HT1080 (cell line): ENCODE measurements at places on chromosomes 12 and 14. TPM values are rescaled to one million over a fixed set of nuclear protein-coding genes. Genes with fewer than 3 reads are reported as not detected.

GRCh38 chr12:22709292-22709691, 84.3 kb downstream of the ETNK1 start:
- DNase-seq, result peak; percentile 29

DNA sequence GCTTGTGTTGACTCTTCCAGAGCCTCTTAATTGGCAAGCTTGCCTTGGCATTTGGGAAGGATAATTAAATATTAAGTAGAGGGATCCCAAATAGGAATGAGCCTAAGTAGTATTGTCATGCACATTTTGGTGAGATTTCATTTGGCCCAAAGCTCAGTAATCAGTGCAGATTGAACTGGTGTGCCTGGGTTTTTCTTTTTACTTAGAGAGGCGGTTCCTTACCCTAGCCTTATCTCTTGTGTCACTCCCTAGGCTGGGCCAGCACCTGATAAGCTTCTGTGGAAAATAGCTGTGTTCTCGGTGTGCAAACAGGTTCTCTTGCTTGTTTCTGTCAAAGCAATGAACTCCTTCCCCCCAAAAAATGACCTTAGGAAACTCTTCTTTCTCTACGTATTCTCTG, 9.3 kb upstream of the B4GALNT3 start:
- no peak for DNase-seq

- DNase-seq, result no peak
These were observed 240.2 kb downstream of the PAX9 start for GRCh38 chr14:36901861-36902260.

DNA sequence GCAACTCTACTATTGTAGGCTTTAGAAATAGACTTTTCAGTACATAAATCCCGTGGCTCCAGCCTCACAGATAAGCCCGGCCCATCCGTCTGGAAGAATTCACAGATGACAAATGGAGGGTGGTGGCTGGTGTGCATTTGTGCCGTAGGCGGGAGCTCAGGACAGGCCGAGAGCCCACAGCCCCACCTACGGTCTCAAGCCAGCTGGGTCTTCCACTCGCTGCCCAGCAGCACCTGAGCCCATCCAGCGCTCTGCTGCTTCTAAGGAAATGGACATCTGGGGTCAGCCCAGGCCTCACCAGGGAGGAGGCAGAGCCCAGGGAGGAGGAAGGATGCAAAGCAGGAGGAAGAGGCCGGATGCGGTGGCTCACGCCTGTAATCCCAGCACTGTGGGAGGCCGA, 72.8 kb downstream of the KIF26A start:
- no peak for DNase-seq

GRCh38 chr14:105486163-105486973, at the start of gene CRIP1:
CRIP1 (plus strand) TSS chr14:105486886; CDS start chr14:105487260, 374 bp downstream.
- no peak for DNase-seq

DNA sequence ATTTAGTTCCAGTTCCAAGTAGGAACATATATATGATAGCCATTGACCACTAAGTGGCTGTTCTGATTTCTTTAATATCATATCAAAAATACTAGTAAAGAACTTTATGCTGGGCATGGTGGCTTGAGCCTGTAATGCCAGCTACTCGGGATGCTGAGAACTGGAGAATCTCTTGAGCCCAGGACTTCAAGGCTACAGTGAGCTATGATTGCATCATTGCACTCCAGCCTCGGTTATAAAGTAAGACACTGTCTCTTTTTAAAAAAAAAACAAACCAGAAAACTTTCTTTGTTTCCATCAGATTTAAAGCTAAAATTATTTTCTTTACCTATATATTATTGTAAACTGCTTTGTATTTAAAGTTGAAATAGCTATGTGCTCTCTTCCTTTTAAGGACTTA, 127.0 kb downstream of the SCAF11 start:
- DNase-seq, result no peak

DNA sequence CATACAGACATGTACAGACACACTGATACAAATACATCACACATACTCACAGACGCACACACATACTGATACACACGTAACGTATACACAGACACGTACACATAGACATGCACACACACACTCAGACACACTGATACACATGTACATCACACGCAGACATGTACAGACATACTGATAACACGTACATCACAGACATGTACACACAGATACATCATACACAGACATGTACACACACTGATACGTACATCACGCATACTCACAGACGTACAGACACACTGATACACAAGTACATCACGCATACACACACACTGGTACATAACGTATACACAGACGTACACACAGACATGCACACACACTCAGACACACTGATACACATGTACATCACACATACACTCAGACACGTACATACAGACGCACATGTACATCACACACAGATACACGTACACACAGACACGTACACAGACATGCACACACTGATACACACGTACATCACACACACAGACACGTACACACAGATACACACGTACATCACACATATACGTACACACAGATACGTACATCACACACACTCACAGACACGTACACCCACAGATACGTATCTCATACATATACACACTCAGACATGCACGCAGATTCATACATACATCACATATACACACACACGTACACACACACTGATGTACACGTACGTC, 5.1 kb downstream of the ZNF605 start:
- no peak for DNase-seq

DNA sequence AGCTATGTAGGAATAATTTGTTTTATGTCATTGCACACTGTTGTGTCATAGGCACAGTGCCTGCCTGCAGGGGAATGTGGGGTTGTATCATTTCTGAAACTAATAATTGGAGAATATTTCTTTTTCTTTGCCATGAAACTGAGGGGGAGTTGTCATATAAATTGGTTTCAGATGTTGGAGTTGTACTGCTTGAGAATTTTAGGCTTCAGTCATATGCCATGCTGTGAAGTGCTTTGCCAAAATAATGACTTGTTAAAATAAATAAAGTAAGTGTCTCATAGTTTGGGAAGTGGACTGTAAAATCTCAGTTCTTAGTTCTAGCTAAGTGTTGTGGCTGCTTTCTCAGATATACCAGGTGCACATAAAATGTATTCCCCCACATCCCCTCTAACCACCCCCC, 116.8 kb downstream of the DAAM1 start:
- no peak for DNase-seq

GRCh38 chr14:42710071-42710470, 1103.4 kb downstream of the LRFN5 start:
- no peak for DNase-seq

GRCh38 chr12:6819106-6820030, 2.3 kb upstream of the GPR162 start:
- peak; percentile 35 for DNase-seq

DNA sequence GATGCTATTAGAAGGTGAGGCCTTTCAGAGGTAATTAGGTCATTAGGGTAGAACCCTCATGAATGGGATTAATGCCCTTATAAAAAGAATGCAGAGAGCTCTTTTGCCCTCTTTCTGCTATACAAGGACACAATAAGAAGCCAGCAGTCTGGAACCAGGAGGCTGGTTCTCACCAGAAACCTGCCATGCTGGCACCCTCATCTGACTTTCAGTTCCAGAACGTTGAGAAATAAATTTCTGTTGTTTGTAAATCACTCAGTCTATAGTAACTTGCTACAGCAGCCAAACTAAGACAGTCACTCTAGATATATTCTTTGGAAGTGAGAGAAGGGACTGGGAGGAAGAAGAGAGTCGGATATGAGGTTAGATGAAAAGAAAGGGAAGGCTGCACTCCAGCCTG, 125.0 kb upstream of the MYF6 start:
- DNase-seq, result no peak

DNA sequence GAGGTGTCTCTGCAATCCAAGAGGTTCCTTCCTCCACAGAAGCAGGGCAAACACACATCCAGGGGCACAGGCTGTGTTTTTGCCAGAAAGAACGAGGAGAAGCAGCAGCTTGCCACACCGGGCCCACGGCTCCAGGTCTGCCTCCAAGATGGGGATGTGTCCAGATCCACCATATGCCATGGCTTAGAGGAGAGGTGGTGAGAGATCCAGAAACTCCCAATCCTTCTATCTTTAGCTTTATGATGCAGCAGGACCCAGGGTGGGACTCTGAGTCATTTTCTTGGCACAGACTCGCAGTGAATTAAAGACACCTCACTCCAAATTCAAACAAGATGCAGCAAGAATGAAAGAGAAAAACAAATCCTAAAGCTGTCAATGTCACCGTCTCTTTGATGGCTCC, 481.4 kb upstream of the TMEM132C start:
- DNase-seq, result peak; percentile 33

- no peak for DNase-seq
These were observed 30.5 kb upstream of the FZD10 start for GRCh38 chr12:130131801-130132200.

GRCh38 chr12:98418357-98419075, 96.9 kb upstream of the TMPO start:
- DNase-seq, result peak; percentile 87

GRCh38 chr12:111436811-111437210, 31.1 kb downstream of the SH2B3 start:
- no peak for DNase-seq

DNA sequence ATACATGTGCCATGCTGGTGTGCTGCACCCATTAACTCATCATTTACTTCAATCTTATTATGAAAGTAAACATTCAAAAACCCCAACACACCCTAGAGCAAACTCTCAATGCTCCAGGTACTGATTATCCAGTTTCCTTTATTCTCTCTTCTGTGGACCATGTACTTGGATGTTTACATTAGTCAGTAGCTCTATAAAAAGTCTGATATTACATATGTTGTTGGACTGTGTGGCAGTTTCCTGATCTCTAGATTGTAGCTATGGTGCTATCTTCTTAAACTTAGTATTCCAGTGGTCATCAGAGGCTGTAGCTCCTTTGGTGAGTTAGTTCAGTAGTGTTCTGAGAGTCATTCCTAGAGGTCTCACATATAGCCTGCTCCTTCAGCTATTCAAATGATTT, 25.1 kb upstream of the ITGA5 start:
- DNase-seq, result no peak

- no peak for DNase-seq
These were observed 212.5 kb upstream of the DDHD1 start for GRCh38 chr14:53365486-53366130.

GRCh38 chr14:70635971-70636595, 5.6 kb upstream of the TTC9 start:
- peak; percentile 73 for DNase-seq

DNA sequence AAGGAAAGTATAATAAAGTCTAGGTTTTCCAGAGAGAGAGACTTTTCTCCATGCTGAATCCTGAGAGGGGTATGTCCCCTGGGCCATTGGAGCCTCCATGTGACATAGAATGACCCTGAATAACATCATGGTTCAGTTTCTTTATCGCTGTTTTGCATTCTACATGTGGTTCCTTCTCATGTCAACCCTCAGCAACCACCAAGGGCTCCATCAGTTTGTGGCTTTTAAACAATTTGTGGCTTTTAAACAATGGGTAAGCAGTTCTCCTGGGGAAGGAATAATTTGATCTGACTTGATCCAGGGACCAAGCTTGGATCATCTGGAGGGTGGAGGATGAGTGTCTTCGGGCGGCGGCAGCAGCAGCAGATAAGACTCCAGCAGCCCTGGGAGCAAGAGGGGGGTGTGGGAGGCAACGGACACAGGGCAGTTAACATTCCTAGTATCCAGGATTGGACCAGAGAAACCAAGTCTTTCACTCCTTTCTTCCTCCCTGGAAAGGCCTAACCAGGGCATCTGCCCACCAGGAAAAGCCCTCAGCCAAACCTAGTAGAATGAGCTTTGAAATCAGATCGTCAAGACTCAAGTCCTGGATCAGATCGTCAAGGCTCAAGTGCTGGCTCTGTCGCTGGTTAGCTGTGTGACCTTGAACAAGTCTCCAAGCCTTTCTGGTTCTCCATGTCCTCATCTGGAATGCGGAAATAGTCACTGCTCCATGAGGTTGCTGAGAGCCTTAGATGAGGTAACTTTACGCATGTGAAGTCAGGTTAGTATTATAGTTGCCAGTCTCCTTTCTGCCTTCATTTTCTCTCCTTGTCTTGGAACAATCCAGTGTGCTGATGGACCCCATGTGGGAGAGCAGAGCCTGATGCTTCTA, 27.8 kb upstream of the FAM222A start:
- DNase-seq, result no peak

- peak; percentile 26 for DNase-seq
These were observed at the start of gene KSR2 for GRCh38 chr12:117968826-117969659. KSR2 (minus strand) TSS chr12:117968990; CDS start chr12:117968255, 735 bp downstream.

DNA sequence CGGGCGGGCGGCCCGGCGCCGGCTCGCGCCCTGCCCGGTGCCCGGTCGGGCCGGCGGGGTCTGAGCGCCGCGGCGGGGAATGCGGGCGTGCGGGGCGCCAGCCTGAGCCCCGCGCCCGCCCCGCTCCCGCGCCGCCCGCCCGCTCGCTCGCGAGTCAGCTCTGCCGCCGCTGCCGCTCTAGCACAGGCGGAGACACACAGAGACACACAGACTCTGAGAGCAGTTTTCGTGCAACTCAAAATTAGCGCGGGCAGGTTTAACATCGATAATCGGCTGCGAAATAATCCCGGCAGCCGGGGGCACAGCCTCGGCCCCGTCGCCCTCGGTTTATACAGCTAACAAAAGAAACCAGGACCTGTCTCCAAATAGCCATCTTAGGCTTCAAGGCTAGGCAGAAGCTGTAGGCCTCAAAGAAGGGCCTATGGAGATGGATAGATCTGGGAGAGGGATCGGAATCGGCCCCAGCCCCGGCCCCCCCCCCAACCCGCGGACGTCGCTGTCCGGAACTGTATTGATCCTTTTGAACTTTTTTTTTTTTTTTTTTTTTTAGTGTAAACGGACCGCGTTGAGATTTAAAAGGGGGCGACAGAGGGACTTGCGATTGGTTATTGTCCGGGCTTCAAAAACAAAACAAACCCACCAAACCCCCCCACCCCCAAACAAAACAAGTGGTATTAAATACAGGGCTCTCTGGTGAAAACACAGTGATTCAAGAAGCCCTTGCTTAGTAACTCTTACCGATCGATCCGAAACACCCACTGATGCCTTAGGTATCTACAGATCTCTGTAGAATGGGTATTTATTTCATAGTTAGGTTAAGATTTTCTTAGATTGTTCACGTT, 1.1 kb downstream of the ARID2 start:
- peak; percentile 60 for DNase-seq

- DNase-seq, result no peak
These were observed 2.2 kb downstream of the VAMP1 start for GRCh38 chr12:6468283-6468575.

SIX1 gene
- total RNA-seq, result 3.9 and 5.8 TPM in 2 replicates

ITPK1 gene
- total RNA-seq, result 37.5 and 57.0 TPM in 2 replicates

JDP2 gene
- total RNA-seq, result 26.9 and 29.3 TPM in 2 replicates

RNASE7 gene
- 0.43 TPM in 1 of 2 replicates, not detected in the other for total RNA-seq

TTC7B gene
- total RNA-seq, result 27.8 and 44.8 TPM in 2 replicates

LMNTD1 gene
- not detected in 2 replicates for total RNA-seq

CAPS2 gene
- total RNA-seq, result 1.1 and 3.4 TPM in 2 replicates

TTC9 gene
- total RNA-seq, result 0.80 and 0.87 TPM in 2 replicates

KIF5A gene
- not detected in 2 replicates for total RNA-seq

KSR2 gene
- not detected in 2 replicates for total RNA-seq

CLBA1 gene
- 5.1 and 5.4 TPM in 2 replicates for total RNA-seq

BCL2L14 gene
- not detected in 2 replicates for total RNA-seq
